ENCODE measurements at places on chromosomes 7 and 10.

DNA sequence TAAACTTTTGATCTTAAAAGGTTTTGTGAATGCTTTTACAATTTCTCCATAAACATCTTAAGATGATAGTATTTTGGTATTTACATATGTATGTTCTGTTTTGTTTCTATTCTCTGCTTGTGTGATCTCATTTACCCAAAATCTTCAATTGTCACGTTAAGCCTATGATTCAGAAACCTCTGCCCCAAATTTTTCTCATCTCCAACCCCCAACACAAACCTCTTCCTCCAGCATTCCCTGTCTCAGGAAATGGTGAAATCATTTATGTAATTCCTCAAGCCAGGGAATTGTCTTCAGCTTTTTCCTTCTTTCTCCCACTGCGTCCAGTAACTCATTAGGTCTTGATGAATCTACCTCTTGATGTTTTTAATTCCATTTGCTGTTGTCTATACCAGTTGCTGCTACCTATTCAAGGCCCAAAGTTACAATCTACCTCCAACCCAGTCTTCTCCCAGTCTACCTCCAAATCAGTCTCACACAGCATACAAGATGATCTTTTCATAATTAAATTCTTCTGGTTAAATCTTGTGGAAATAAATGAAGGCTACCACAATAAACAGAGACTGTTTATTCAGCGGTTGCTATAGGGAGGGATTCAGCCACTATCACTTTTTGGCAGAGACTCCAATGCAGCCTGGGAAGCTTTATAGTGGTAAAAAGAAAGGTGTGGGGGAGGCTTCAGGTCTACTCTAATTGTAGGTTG is 5.8 kb downstream of the CFAP69 start:
- DNase-seq = peak; percentile 60

- no peak for DNase-seq
These were observed 2.7 kb upstream of the PAX4 start for GRCh38 chr7:127620406-127621233.

GRCh38 chr10:3978174-3978573 is 193.2 kb upstream of the KLF6 start:
- DNase-seq = peak; percentile 43

DNA sequence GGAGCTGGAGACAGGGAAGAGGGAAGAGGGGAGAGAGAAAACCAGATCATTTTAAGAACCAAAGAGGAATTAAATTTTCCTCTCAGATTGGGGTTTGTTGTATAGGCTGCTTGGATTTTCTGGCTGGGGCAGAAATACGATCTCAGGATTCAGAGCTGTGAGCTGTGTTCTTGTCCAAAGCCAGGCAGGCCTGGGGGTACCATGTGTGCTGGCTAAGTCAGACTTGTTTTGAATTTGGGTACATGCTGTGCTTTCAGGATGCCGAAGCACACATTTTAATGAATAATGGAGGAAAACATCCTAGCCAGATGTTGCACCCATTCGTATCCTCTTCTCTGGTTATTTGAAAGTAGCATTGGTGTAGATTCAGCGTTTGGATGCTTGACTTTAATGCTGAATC is 170.3 kb upstream of the PODXL start:
- no peak for DNase-seq

GRCh38 chr7:22469371-22470143 is 30.4 kb downstream of the STEAP1B start:
- DNase-seq = no peak

DNA sequence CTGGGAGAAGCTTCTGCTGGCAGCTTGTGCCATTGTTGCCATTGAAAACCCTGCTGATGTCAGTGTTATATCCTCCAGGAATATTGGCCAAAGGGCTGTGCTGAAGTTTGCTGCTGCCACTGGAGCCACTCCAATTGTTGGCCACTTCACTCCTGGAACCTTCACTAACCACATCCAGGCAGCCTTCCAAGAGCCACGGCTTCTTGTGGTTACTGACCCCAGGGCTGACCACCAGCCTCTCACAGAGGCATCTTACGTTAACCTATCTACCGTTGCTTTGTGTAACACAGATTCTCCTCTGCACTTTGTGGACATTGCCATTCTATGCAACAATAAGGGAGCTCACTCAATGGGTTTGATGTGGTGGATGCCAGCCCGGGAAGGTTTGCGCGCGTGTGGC is 220.7 kb downstream of the ADK start:
- peak; percentile 84 for DNase-seq

GRCh38 chr10:71239946-71240795 is 27.8 kb downstream of the UNC5B start:
- no peak for DNase-seq

- no peak for DNase-seq
These were observed 145.8 kb upstream of the LRRN3 start for GRCh38 chr7:110944966-110945644.

- DNase-seq = peak; percentile 80
These were observed 343.0 kb downstream of the CRPPA start for GRCh38 chr7:16078076-16078952.

DNA sequence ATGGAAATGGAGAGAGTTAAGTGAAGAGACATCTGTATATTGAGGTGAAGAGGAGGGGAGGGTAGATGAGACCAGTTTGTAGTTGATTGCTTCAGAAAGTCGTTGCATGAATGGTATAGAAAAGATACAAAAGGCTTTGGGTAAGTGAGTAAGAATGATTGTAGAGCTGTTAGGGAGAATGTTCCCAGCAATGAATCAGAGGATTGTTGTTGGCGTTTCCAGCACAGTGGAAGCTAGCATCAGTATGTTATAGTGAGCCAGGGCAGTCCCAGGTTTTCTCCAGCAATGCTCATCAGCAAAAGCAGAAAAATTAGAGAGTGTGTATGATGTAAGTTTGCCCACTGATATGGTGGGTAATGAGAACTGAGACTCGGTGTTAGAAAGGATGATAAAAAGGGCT is 15.4 kb upstream of the CDK6 start:
- DNase-seq = no peak

GRCh38 chr10:126504063-126504760 is 115.9 kb upstream of the ADAM12 start:
- peak; percentile 62 for DNase-seq

Data from fibroblast of lung (primary cell).